ENCODE measurements at places on chromosomes 11 and 22.

DNA sequence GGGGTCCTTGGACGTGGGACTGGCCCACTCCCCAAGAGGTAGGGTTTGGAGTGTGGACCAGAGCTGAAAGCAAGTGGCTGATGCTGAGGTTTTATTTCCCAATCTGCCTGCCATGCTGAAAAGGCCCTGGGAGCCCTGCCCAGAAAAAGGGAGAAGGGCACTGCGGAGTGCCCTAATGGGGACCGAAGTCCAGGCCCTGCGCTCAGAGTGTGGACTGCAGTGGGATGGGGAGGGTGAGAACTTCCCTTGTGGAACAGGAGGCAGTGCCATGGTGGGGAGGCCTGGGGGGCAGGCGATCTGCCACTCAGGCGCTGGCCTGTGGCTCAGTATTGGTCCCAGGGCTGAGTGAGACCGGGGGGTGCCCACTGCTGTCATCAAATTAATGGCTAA lies 4.3 kb downstream of the GPR152 start:
- DNase-seq: no peak

DNA sequence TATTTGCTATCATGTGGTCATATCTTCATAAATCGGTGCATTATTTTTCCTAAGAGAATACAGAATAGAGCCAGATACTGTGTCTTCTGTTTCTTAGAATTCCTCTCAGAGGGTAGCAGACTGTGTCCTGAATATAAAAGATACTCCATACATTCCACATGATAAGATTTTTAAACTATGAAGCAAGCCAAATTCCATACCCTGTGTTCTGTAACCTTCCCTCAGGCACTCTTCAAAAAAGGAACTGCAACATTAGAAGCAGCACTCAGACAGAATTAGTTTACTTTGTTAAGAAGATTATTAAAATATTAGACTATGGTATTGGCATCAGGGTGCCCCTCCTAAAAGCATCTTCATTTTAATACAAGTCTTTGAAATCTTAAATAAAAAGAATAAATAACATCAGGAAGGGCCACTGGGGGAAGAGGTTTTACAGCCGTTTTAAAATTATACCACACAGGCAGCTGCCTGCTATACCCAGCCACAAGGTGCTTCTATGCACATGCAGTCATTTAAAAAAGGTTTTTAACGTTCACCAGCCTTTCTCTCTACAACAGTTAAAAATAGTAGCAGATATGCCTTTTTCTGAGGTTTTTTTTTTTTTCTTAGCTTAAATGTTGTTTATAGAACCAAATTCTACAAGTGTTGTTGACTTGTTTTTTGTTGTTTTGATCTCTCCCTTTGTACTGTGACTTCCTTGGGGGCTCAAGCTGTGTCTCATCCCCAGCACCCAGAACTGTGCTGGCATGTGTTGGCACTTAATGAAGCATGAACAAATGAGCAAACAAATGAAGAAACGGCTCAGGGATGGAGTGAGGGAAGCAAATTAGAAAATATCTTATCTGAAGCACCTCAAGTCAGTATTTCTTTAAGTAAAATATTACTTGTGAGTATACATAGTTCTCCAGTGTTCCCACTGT lies 54.7 kb upstream of the CCDC89 start:
- no peak for DNase-seq

- DNase-seq: no peak
Measured at GRCh38 chr22:32849501-32849900, 48.0 kb downstream of the TIMP3 start.

DNA sequence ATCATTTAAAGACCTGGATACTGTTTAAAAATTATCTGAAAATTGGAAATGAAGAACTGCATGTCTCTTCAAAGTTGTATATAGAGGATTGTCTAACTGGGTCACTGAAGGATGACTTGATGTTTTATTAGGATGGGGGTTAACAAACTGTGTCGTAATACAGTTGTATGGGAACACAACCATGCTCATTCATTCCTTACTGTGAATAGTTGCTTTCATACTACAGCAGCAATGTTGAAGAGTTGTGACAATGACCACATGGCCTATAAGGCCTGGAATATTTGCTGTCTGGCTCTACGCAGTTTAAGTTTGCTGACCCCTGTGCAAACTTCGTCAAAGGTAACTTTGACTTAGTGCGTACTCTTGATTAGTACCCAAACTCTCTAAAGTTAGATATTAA lies 38.4 kb downstream of the FDX1 start:
- no peak for DNase-seq

DNA sequence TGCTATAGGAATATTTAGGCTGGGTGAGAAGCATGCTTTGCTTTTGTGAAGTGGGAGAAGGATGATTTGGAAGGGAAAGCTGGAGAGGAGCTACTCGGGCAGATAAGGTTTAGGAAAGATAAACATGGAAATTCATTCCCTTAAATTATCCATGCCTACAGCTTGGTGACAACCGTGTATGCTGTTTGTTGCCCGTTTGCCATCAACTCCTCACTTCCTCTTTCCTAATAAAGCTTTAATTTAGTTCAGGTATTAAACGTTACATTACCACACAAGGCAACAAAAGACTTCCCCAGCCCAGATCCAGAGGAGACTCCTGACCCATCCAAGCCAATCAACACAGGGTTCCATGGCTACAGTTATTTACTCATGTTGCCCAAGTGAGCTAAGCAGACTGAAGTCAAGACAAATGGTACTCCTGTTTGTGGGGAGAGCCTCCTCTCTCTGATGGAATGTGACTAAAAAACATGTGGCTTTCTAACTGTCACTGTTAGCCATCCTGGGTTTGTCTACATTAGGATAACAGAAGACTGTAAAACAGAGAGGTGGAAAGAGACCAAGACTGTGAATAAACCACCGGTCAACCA lies 101.7 kb upstream of the GRAMD1B start:
- DNase-seq: no peak

DNA sequence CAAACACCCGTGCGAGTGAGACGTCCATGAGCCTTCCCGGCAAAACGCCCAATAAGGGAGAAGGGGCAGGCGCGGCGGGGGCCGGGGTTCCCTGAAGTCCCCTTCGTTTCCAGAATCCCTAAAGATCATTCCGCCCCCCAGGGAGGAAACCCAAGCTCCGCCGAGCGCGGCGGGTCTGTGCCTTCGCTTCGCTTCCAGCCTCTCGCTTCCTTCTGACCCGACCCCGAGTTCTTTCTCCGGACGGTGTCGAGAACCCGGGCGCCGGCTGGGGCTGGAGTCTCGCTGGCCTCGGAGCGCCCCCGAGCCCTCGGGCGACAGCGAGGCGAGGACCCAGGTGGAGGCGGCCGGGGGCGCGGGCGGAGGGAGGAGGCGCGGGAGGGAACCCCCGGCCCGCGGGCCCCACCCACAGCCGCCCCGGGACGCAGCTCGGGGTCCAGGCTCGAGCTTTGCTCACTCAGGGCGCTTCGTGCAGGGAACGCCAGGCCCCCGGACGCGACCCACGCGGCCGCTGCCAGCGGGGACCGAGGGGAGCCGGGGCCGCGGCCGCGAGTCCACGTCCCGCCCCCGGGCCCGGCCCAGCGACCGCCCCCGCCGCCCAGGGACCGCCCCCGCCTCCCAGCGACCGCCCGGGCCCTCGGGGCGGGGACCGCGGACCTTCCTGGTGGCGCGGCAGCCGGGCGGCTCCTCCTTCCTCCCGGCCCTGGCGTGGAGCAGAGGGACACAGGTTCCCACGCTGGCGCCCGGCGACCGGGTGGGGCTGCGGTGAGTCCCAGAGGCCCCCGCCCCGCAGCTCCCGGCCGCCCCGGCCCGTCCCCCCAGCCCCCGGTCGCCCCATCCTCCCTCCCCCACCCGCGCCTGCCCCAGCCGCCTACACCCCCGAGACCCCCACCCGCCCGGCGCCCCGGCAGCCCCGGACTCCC lies at the start of gene PGGHG:
TSS of gene PGGHG (plus strand) at position 649 of the 920 bp plus-strand sequence. CDS start 691 bp downstream, outside the sequence.
- DNase-seq: peak; percentile 55

GRCh38 chr22:19962246-19962908 lies 20.8 kb upstream of the TXNRD2 start:
- peak; percentile 19 for DNase-seq

GRCh38 chr11:32829157-32829679 lies 509 bp upstream of the PRRG4 start:
- DNase-seq: no peak

DNA sequence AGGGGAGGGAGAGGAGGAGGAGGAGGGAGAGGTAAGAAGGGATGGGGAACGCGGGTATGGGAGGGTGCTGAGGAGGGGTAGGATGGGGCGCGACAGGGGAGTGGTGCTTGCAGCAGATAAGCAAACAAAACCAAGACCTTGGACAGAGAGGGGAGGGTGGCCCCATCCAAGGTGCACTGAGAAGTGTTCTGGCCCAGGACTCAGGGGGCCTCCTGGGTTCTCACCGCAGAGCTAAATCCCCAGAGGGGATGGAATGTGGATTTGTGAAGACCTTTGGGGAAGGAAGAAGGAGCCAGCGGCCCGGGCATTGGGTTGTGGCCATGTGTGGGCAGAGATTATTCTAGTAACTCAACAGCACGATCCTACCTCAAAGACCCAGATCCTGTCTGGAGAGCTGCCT lies 90.9 kb upstream of the LINC01488 start:
- DNase-seq: no peak

DNA sequence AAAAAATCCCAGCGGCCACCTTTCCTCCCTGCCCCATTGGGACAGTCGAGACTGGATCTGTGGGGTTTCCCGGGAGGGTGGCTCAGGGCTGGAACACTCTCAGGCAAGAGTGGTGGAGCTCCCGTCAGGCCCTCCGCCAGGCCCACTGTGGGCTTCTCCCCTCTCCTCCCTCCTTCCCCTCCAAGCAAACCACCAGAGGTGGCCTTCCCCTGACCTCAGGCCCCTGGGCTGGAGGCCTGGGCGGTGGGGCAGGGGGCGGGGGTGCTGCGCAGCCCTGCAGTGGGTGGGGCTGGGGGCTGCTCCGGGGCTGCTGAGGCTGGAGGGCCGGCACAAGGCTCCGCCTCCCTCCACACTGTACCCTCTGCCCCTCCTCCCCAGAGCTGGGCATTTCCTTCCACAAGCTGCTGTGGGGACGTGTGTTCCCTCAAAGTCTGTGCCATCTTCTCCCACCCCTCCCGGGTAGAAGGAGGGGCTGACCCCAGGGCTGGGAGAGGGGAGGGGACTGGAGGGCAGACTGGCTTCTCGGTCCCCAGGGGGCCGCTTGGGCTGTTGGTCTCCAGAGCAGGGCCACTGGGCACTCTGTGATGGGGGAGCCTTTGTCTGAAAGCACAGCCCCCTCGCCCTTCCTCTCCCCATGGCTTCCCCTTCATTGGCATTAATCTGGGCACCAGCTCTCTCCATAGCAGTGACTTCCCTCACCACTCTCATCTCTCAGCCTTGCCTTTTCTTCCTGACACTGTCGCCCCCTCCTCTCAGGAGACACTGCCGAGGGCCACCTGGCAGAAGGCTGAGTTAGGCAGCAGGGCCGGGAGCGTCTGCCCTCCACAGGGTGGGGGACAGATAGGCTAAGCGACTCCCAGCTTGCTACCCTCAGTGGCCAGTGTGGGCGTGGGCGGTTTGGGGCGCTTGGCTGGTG lies 7.1 kb downstream of the RCOR2 start:
- peak; percentile 33 for DNase-seq

DNA sequence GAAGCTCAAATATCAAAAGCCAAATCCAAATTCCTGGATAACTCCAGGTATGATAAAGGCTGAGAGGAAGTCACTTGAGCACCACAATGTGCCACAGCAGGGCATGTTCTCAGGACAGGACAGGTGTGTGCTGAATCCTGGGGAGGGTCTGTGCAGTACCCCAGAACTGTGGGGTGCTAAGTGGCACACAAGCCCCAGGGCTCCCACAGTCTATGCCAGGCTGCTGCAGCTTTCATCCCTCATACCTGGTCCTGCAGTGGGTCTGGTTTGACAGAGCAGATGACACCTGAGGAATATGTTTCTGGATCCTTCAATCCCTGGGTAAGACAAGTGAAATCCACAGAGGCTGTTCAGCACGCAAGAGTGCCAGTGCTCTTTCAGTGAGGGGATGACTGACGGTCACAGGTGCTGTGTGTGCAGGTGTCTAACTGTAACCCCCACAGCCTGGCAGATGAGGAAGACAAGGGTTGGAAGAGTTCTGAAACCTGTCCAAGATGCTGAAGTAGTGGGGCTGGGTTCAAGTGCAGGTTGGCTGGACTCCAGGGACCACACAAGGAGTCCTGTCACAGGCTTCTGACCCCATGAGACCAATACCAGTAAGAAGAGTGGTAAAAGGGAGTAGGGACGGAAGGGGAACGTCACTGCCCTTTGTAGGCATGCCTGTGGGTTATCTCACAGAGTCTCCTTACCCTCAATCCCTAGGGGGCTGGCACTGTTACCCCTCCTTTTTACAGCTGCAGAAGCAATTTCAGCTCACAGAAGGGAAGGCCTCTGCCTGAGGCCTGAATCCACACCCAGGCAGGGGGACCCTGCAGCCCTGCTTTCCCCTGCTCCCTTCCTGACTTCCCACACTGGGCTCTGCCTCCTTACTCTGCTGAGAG lies 14.1 kb downstream of the SERPIND1 start:
- DNase-seq: no peak

DNA sequence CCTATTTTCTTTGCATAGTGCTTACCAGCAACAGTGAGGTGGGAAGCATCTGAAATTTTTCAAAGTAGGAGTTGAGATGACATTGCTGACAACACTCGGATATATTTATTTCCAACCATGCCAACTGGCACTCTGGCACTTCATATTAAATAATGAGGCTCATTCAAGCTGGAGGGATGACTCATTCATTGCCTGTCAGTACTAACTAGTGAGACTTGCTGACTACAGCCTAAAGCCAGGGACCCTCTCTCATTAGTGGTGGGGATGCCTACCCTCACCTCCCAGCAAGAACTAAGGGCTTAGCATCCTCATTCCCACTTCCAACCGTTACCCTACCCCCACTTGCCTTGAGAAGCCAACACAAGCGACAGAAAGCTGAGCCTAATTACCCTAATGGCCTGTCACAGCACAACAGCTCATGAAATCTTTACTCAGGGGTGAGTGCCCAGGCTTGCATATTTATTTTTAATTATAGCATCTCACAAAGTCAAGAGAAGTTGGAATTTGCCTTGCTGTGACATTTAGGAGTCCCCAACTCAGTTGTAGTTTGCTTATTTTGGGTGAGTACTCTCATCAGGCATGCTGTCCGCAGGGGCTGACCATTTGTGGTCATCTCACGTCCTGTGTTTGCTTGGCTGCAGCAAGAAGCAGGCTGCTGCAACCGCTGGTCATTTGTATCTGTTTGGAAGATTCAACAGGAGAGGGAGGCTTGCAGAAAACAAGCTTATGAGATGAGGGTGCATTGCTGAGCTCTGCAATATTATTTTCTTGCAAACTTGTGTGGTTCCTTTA lies 181.6 kb upstream of the POU2AF2 start:
- DNase-seq: no peak

All from GDM1 (cell line).